ENCODE measurements at places on chromosomes 11 and 22.

- DNase-seq: no peak
These were observed 636.1 kb downstream of the BRD1 start for GRCh38 chr22:49191506-49191980.

DNA sequence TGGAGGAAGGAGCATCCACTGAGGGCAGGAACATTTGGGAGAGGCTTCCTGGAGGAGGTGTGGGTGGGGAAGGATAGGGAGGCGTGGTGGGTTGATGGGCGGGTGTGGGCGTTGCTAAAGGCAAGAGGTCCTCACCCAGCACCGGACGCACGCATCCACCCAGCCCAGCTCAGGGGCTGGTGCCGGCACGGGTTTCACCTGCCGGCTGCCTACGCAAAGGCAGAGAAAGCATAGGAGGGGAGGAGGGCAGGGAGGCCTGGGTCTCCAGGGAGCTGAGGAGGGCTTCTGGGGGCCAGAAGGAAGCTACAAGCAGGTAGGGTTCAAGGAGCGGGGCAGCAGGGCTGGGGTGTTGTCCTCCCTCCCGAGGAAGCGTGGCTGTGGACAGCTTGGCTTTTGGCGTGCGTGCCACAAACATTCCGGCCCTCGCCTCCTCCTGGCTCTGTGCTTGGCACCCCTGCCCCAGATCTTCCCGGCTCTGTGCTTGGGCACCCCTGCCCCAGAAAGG lies 7.8 kb downstream of the SSH3 start:
- DNase-seq: no peak

- no peak for DNase-seq
These were observed 47.8 kb downstream of the BRSK2 start for GRCh38 chr11:1437500-1437899.

DNA sequence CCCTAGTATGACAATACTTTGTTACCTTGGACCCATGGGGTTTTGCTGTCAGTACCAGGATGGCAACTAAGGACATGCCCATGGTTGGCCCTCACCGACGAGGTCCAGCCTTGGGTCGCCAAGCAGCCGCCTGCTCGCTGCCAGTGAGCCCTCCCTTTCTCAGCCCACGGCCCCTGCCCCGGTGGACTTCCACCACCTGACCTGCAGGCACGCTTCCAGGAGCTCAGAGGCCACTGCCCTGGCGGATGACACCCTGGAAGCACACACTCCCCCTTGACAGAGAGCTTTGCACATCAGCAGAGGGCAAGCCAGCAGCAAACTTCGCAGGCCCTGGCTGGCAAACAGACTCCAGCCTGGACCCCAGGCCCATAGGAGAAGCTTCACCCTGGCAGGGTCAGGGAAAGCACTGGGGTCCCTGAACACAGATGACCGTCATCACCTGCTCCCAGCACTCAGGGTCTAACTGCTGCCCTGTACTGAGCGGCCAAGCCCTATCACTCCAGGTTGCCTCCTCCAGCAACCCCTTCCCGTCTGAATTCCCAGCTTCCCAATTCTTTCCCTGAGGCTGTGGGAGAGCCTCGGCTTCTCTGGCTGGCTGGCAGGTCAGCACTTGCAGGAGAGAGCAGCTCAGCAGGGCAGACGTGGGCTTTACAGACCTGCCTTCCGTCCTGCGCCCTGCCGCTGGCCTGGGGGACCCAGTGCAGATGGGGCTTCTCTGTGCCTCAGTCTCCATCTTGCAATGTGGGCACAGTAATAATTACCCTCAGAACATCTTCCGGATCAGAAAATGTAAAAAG lies 2.7 kb upstream of the PPARA start:
- no peak for DNase-seq

GRCh38 chr22:45738206-45738605 lies 66.6 kb downstream of the ATXN10 start:
- no peak for DNase-seq

- DNase-seq: peak; percentile 62
These were observed 23.6 kb downstream of the DUSP8 start for GRCh38 chr11:1548221-1549070.

GRCh38 chr22:31354515-31354914 lies 8.4 kb upstream of the PATZ1 start:
- no peak for DNase-seq

GRCh38 chr11:57568330-57568766 lies 876 bp upstream of the UBE2L6 start:
- peak; percentile 77 for DNase-seq

DNA sequence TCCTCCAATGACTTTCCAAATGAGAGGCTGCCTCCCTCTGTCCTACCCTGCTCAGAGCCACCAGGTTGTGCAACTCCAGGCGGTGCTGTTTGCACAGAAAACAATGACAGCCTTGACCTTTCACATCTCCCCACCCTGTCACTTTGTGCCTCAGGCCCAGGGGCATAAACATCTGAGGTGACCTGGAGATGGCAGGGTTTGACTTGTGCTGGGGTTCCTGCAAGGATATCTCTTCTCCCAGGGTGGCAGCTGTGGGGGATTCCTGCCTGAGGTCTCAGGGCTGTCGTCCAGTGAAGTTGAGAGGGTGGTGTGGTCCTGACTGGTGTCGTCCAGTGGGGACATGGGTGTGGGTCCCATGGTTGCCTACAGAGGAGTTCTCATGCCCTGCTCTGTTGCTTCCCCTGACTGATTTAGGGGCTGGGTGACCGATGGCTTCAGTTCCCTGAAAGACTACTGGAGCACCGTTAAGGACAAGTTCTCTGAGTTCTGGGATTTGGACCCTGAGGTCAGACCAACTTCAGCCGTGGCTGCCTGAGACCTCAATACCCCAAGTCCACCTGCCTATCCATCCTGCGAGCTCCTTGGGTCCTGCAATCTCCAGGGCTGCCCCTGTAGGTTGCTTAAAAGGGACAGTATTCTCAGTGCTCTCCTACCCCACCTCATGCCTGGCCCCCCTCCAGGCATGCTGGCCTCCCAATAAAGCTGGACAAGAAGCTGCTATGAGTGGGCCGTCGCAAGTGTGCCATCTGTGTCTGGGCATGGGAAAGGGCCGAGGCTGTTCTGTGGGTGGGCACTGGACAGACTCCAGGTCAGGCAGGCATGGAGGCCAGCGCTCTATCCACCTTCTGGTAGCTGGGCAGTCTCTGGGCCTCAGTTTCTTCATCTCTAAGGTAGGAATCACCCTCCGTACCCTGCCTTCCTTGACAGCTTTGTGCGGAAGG lies 2.9 kb downstream of the APOC3 start:
- DNase-seq: no peak

Measured in ACHN (cell line).